Caudate nucleus (tissue), 63 donors: ENCODE measurements at places on chromosomes 1 and 21.

- no peak for DNase-seq
These were observed 111.3 kb downstream of the ERG start for GRCh38 chr21:38386967-38387366.

- DNase-seq: no peak
These were observed 28.9 kb upstream of the NFASC start for GRCh38 chr1:204841798-204842197.

GRCh38 chr1:52531249-52531872 is 21.5 kb downstream of the TUT4 start:
- DNase-seq: no peak

GRCh38 chr1:61082311-61083012 is at the start of gene NFIA:
Gene NFIA (plus strand): TSS chr1:61082561.
- DNase-seq: no peak

- no peak for DNase-seq
These were observed 45.9 kb downstream of the ARHGEF16 start for GRCh38 chr1:3500265-3500835.
